ENCODE measurements at places on chromosomes 2 and 18.

GRCh38 chr18:63444580-63444979 lies 22.3 kb upstream of the VPS4B start:
- DNase-seq, result no peak

DNA sequence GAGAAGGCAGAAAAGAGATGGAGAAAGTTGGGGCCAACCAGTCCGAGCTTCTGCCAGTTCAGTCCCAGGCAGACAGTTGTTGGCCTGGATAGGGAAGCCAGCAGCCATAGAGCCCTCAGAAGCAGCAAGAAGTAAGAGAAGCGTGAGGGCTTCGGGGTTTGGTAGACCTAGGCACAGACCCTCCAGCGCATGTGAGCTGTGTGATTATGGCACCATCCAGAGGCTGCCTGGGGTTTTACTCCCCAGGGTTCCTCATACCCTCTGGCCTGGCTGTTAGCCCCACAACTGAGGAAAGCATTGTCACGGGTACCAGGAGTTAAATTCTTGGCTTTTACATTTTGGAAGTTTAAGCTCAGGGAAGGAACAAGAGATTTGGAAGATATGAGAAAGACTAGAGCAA lies 93.7 kb upstream of the RAB6C start:
- DNase-seq, result peak; percentile 6

- no peak for DNase-seq
Measured at GRCh38 chr2:191569025-191569424, 108.9 kb upstream of the NABP1 start.

- peak; percentile 33 for DNase-seq
Measured at GRCh38 chr2:168348076-168348475, 100.7 kb upstream of the STK39 start.

DNA sequence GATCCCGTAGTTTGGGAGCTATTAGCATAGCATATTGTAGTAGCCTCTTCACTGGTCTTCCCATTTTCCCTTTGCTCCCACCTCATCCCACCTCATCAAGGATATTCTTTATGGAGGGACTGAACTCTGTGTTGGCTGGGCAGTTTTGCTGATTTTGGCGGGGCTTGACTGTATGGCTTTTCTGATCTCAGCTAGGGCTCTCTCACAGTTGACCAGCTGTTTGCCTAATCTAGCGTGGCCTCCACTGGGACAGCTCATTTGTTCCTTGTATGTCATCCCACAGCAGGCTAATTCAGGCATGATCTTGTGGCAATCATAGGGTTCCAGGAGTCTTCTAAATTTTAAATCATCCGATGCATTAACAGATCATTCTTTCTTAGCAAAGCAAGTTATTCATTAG lies 30.2 kb upstream of the MTX2 start:
- no peak for DNase-seq

DNA sequence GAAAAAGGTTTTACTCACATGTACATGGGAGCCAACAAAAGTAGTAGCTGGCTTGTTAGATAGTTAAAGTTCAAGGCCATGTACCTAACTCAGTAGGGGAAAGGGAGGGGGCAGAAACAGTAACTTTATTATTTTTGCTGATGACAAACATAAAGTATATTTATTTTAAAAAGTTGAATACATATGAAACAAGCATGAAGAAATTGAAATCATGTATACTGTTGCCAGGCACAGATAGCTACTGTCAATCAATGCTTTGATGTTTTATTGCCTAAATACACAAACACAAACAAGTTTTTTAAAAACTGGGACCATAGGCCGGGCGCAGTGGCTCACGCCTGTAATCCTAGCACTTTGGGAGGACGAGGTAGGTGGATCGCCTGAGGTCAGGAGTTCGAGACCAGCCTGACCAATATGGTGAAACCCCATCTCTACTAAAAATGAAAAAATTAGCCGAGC lies 7.6 kb upstream of the PSD4 start:
- no peak for DNase-seq

DNA sequence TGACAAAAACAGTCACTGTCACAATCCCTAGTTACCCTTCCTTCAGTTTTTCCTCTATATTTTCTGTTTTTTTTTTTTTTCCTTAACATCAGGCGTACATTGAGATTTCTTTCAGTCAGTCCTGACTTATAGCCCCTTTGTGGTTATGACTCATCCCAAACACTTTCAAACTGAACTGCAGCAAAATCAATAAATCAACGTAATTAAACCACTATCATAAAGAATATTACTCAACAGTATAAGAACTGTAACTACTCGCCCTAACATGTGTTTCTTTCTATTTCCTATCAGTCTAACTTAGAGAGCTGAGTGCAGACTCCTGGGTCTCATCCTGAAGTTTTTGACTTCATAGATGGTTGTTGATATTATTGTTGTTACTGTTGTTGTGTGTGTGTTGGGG lies 523.5 kb downstream of the LRRTM4 start:
- DNase-seq, result no peak

GRCh38 chr2:86608832-86609410 lies 14.7 kb downstream of the RNF103 start:
- no peak for DNase-seq

DNA sequence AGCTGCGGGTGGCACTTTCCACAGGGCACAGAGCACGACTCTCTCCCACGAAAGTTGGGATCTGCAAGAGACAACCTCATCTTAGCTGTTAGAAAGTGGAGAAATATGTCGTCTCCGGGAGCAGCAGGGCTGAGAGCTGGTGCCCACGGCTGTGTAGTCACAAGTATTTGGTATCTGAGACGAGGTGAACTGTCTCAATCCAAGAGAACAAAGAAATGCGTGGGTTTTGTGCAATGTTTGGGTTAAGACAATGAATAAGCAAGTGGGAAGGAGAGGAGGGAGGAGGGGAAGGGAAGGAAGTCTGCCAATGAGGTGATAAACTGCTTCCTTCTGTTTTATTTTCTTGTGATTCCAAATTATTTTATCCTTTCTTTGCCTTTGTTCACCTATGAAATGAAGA lies 18.0 kb downstream of the DYTN start:
- no peak for DNase-seq

- no peak for DNase-seq
Measured at GRCh38 chr2:242098445-242099128, 229.1 kb downstream of the RTP5 start.

DNA sequence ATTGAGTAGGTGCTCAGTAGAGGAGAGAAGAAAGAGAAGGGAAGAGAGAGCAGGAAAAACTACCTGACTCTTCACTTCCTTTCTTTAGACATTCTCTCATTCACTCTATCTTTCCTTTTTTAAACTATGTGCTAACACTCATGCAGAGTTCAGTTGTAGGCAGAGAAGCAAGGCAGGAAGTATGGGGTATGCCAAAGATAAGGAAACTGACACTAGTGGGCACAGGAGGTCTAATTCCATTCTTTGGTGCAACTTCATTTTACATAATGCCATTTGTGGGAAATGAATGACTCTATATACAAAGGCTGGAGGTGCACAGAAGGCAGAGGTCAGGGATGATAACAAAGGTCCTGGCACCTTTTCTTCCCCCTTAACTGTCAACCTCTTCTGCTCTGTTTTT lies 35.1 kb upstream of the ACVR1 start:
- DNase-seq, result no peak

DNA sequence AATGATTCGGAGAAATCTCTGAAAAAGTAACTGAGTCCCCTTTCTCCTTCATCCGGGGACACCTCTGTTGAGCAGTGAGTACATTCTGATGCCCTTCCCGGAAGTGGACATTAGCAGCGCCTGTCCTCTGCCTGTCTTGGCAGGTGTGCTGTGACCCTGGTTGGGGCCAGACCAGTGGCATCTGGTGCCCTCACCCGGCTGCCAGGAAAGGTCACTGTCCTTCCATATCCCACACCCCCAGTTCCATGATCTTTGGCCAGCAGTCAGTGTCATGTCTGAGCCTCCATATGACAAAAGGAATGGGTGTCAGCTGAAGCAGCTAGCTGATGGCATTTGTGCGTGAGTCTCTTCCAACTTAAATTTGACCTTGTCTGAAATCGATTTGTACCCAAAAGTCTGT lies 128.1 kb downstream of the NCK2 start:
- DNase-seq, result no peak

DNA sequence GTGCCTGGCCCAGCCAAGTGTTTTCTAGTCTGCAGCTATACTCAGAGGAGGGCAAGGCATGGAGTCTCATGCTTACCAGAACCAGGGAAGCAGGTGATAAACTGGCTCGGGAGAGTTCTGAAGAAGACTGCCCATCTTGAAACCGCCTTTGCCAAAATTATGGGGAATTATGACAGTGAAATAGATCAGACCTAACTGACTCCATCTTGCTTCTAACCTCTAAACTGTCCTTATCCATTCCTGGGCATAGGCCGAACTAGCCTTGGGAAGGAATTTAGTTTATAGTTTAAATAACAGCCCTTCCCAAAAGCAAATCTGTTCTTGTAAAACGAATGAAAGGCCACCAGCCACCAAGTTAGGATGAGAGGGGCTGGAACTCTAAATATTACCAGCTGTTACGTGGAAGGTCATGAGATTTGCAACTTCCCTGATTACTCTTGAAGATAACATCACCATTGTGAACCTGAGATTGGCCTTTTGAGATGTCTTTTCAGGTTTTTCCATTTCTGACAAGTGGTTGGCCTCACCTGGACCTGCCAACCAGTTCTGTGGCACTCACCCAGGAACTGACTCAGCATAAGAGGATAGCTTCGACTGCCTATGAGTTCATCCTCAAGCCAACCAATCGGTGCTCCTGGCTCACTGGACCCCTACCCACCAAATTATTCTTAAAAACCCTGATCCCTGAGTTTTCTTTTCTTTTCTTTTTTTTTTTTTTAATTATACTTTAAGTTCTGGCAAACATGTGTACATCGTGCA lies 23.4 kb downstream of the CHCHD5 start:
- no peak for DNase-seq

DNA sequence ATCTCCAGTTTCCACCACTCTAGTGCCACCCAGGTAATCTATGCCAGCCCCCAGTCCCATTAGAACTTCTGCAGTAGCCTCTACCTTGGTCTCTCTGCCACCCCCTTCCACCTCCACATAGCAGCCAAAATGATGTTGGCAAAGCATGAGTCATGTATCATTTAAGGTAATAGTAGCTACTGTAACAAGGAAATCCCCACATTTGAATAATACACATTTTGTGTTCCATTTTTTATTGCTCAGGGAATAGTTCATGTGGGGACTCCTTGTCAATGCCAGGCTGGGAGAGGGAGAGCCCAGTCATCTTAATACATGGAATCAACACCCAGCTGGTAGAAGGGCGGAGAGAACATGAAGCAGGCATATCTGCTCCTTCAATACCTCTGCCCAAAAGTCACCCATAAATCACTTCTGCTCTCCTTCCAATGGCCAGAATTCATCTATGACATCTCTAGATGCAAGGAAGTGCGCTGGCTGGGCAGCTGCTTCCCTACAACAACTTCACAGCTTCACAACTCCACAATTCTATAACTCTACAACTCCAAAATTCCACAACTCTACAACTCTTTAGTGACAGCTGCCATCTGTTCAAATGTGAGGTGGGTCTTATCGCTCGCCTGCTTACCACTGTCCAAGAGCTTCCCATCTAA lies 70.6 kb upstream of the GLS start:
- DNase-seq, result no peak

DNA sequence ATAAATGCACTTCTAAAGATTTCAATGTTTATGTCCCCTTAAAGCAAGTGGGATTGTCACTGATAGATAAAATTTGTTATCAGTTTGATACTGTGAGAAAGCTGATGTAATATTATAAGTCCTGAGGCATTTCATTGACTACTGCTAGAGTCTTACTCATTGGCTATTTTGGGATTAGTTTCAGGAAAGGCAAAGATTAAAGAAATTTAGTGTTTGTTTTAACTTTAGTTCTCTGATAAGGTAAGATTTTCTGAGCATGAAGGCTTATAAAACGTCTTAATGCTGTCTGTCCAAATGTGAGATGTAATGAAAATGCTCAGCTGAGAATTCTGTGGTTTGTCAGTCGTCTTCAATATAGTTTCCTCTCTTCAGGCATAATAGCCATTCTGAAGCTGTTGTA lies 886.4 kb upstream of the CDH2 start:
- DNase-seq, result no peak

GRCh38 chr2:127528487-127528886 lies 2.2 kb upstream of the IWS1 start:
- DNase-seq, result no peak

DNA sequence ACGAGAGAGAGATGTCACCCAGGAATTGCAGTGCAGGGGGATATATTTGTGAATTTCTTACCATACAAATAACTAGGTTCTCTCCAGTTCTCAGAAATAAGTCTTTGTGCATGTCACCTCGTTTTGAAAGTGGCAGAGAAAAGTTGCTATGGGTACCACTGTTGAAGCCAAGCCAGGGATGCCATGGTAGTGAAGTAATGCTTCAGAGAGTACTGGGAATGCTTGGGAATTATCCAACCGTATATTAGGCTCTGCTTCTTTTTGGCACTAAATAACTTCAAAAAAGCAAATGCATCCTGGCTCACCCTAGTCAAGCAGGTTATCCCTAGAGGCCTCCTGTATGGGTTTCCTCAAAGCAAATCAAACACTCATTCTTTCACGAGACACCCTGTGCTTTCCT lies 50.7 kb upstream of the DDX18 start:
- DNase-seq, result no peak

- DNase-seq, result no peak
Measured at GRCh38 chr2:65710356-65710755, 278.0 kb upstream of the SPRED2 start.

- no peak for DNase-seq
Measured at GRCh38 chr2:229733611-229734245, 19.4 kb upstream of the DNER start.

DNA sequence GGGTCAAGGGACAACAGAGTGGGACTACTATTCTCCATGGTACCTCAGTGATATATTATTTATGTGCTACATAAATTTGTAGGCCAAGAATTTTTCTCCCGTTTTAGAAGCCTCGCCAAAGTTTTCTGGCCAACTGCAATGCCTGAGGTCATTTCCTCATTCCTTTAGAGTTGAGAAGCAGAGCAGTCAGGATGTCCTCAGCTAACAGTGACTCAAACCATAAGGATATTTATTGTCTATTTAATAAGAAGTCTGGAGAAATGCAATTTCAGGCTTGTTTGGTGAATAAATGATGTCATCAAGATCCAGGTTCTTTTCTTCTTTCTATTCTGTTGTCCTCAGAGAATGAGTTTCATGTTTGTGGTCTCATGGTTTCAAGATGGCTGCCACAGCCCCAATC lies 91.0 kb downstream of the ADCYAP1 start:
- DNase-seq, result no peak

GRCh38 chr18:3441290-3441689 lies 8.7 kb upstream of the TGIF1 start:
- no peak for DNase-seq

- DNase-seq, result no peak
Measured at GRCh38 chr2:21787941-21788340, 664.2 kb downstream of the TDRD15 start.

GRCh38 chr18:73939391-73939790 lies 208.2 kb downstream of the FBXO15 start:
- DNase-seq, result no peak

DNA sequence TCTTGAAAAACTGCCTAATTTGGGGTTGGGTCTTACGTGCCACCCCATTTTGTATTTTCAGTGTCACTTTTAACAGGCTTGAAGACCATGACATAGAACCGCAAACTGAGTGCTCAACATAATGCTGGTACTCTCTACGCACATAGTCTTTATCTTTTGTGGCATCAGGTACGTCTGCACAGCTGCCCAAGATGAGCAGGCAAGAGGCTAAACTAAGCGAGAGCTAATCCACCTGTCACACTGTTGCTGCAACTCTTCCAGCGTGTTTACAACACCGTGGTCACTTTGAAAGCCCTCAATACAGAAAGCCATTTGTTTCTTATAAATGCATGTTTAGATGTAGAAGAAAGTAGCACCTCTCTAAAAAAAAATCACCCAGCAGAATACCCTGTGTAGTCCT lies 270.0 kb upstream of the TCF4 start:
- DNase-seq, result no peak

GRCh38 chr2:54067851-54068375 lies 47.5 kb upstream of the ACYP2 start:
- no peak for DNase-seq

GRCh38 chr2:72092111-72092510 lies 55.6 kb downstream of the CYP26B1 start:
- DNase-seq, result no peak

All from NCI-H1930 (cell line).